Germinal center (tissue), 1 donor: ENCODE measurements at places on chromosomes 7 and 10.
A peak's percentile ranks its signal among the peaks of the same experiment; 100 is the strongest.

GRCh38 chr10:59847326-59847725 is 59.0 kb downstream of the CCDC6 start:
- no peak for DNase-seq

DNA sequence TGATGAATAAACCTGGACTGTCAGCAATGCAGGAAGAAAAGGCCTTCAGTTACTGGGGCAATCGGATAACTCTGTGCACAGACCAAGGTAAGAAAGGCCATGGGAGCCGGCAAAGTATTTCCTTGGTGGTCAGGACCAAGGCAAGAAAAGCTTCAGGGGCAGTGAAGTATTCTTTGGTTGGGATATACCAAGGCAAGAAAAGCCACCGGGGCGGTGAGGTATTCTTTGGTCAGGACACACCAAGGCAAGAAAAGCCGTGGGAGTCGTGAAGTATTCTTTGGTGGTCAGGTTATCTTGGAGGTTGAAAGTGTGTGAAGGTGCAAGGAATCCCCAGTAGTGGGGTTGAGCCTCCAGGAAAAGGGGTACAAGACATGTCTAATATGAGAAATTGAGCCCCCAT is 295.0 kb upstream of the GALNT17 start:
- DNase-seq = no peak

GRCh38 chr7:36692456-36692855 is 31.8 kb downstream of the AOAH start:
- no peak for DNase-seq

- DNase-seq = no peak
These were observed 104.0 kb downstream of the CPXM2 start for GRCh38 chr10:123787566-123787965.

- no peak for DNase-seq
These were observed 55.0 kb downstream of the CAV1 start for GRCh38 chr7:116579835-116580234.

- no peak for DNase-seq
These were observed 133.8 kb upstream of the AGR3 start for GRCh38 chr7:17015598-17016031.

DNA sequence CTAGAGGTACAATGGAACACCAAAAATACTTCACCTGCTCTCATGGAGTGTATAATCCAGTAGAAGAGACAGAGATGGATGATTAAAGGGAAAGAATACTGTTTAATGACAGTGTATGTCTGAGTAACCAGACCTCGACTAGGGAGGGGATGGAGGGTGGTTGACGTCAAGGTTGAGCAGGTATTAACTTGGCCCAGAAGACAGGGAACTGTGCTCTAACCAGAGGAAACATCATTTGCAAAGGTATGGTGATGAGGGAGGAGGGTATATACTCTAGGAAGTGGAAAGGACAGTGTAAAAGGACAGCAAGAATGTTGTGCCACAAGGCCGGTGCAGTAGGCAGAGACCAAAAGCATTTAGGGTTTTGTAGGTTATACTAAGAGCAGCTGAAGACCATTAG is 2.9 kb downstream of the MIOS start:
- DNase-seq = peak; percentile 23

GRCh38 chr7:23234569-23235296 is 11.8 kb upstream of the GPNMB start:
- no peak for DNase-seq
